Iris pigment epithelial cell (primary cell): ENCODE measurements at places on chromosomes 2 and 18.

DNA sequence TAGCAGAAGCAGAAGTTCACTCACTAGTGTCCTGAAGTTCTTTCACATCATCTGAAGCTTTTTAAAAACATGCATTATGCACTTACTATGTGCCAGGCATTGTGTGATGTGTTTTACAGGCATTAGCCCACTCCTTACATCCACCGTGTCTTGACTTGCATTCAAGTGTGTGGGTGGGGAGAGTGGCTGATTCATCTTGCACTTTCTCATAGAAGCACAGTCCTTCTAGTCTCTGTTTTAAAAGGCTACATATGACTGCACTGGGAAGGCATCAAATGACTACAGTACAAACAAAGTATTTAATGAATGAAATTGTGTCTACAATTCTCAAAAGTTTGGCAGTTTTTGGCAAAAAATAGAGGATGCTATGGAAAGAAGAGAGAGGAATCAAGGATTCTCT lies 21.6 kb upstream of the DSC3 start:
- DNase-seq: peak; percentile 31

DNA sequence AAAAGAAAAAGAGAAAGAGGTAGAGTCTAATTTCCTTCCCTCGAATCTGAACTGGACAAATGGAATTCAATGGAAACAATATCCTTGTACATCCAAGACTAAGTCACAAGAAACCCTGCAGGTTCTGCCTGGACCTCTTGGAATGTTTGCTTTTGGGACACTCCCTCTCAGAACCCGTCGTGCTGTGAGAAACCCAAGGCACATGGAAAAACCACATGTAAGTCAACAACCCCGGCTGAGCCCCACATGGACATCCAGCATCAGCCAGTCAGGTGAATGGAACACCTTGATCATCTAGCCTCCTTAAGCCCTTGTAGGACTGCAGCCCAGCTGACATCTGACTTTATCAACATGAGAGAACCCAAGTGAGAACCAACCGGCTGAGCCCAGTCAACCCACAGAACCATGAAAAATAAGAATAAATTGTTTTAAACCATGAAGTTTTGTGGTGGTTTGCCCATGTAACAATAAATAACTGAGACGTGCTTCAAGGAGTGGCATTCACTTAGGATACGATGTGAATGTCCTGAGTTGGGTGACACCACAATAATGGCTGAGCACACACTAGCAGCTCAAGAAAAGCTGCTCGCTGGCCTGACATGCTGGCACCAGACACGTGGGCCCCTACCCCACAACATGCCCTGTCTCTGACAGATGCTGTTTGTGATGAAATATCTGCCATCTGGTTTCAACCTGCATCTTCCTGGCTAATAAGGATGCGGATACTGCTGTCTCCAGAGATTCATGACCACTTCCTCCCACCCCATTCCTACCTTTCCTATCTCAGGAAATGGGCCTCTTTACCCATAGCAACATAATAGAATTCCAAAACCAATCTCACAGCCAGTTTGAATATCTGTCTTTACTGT lies 28.8 kb downstream of the PKDCC start:
- no peak for DNase-seq

GRCh38 chr2:3426615-3427014 lies 47.1 kb downstream of the TRAPPC12 start:
- no peak for DNase-seq

DNA sequence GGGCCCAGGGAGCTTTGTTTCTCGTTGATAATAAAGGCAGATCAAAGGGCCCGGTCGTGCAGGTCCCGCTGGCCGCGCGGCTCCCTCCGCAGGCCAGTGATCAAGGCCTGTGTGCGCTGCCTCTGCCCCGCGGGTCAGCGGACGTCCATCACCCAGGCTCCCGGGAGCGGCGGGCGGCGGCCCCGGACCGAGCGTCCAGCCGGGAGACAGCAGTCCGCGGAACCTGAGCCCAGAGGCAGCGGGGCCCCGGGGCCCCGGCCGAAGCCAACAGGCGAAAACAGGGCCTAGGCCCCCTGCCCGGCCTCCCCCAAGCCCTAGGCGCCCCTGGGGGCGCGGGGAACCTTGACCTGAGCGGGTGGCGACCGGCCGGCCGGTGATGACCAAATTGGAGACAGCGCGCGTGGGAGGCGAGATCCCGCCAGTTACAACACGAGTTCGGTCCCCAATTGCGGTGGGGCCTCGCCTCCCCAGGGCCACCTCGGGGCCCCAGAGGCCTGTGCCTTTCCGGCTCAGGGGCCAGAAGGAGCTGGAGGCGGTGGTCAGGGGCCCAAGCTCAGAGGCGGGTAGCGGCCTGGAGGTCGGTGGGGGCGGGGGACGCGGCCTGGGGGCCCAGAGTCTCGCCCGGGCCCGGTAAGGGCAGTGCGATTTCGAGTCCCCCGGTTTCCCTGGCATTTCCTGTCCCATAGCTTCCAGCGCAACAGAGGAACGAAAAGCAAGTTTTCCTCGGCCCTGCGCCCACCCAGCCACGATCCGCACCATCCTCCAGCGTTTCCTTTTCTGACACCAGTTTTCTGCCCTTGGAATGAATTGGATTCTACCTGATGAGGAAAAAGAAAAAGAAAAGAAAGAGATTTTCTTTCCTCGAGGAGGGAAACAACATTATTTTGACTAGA lies 5.9 kb downstream of the SP9 start:
- DNase-seq: no peak

GRCh38 chr2:164785457-164785856 lies 56.2 kb downstream of the COBLL1 start:
- DNase-seq: peak; percentile 62

- DNase-seq: no peak
Measured at GRCh38 chr2:239146741-239147181, 254.1 kb downstream of the HDAC4 start.

DNA sequence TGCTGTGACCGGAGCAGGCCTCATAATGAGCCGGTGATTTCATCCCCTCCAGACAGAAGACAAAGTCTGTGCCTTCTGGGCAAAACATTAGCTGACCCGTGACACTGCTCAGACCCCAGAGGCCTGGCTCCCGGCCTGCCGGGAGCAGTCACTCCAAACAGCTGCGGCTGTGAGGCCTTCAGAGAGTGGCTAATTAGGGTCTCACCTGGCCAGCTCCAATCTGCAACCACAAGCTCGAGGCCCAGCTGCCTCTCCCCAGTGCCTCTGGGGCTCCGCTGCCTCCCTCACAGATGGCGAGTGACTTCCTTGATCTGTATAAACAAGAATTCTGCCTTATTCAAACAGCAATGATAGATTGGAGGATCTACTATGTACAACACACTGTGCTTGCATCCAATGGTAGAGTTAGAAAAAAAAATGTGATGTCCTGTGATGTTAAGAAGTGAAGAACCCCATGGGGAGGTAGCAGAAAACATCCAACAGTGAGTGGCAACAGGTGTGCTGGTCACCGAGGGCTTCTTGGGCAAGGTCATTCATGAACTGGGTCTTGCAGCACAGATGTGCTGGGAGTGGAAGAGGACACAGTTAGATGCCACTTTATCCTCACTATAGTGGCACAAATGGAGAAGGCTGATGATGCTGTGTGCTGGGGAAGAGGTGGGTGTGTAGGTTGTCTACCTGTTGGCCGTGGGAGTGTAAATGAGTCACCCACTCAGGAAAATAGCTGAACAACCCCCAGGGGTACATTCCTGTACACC lies 98.2 kb upstream of the ASAP2 start:
- DNase-seq: no peak

- DNase-seq: no peak
Measured at GRCh38 chr18:21743166-21743832, 2.7 kb downstream of the MIB1 start.
